RPMI7951 (cell line): ENCODE measurements at places on chromosomes 4 and X. TPM values are rescaled to one million over a fixed set of nuclear protein-coding genes. Genes with fewer than 3 reads are reported as not detected.

Gene PTPN13
- 16.6 and 20.1 TPM in 2 replicates for total RNA-seq

Gene SPANXD
- 4.4 and 7.6 TPM in 2 replicates for total RNA-seq

Gene FGD1
- total RNA-seq: 7.0 and 8.0 TPM in 2 replicates

Gene FGB
- total RNA-seq: not detected in 2 replicates

Gene PABPC1L2B
- not detected in 2 replicates for total RNA-seq

Gene MEPE
- total RNA-seq: not detected in 2 replicates

Gene UGT2B11
- not detected in 2 replicates for total RNA-seq

Gene SPANXB1
- 7.0 and 8.7 TPM in 2 replicates for total RNA-seq

Gene NHSL2
- total RNA-seq: 0.36 and 0.59 TPM in 2 replicates

Gene SLITRK4
- total RNA-seq: not detected in 2 replicates

Gene PRDM5
- 10.8 and 11.4 TPM in 2 replicates for total RNA-seq
